IPS DF 6.9 (cell line): ENCODE measurements at places on chromosomes 2 and 18.

DNA sequence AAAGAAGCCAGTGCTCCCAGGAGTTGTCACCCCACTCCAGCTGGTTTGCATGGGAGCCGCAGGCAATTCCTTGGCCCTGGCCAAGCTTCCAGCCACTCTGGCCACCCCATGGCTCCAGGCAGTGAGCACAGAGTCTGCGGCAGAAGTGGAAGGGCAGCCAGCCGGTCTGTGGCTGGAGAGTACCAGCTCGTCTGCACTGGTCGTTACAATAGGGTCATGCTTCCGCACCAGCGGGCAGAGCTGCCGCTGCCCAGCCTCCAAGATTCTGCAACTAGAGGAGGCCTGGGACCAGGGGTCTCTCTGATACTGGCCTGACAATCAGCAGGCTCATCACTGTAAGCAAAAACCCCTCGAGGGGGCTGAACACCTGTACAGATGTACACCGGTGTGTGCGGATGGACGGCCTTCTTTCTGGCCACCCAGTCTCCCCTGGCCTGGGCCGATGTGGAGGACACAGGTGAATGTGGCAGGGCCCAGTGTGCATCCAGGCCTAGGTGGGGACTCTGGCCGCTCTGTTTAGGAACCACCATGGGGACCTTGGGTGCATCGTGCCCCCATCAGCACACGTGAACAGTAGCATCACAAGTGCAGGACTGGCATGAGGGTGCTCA, 51.9 kb upstream of the ODC1 start:
- no peak for DNase-seq

- DNase-seq = no peak
These were observed 41.5 kb downstream of the SUCLG1 start for GRCh38 chr2:84417453-84418145.

DNA sequence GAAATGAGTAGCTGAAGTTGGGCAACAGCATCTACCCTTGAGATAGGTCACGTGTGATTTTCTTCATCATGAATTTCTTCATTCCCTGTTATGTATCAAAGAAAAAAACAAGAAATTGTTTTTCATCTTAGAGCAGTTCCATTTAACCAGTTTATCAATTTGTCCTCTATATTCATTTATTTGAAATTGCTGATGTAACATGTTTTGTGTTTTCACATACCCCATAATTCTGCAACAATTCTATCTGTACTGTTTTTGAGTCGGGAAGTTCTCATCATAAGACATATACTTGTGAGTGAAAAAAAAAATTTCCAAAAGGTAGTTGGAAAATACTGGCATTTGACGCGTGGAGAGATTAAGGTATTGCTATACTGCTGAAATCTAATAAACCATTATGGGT, 422.6 kb upstream of the REG3G start:
- no peak for DNase-seq

- no peak for DNase-seq
These were observed 24.9 kb upstream of the RHOB start for GRCh38 chr2:20421988-20422370.

DNA sequence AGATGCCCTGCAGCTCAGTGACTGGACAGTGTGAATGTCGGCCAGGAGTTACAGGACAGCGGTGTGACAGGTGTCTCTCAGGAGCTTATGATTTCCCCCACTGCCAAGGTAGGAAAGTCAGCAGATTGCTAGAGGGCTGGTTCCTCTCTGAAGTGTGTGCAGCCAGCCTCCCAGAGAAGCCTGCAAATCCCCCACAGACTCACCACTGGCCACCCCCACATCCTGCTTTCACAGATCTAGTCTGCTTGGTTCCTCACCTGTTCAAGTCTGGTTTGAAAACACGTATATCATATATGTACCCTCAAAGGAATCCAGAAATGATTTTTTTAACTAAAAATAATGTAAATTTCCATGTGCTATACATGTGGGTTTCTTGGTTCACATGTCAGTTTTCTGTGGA, 121.1 kb downstream of the LAMA3 start:
- no peak for DNase-seq

GRCh38 chr2:134718023-134718816, 580 bp downstream of the TMEM163 start:
- no peak for DNase-seq

- no peak for DNase-seq
These were observed 44.4 kb downstream of the BCL2L11 start for GRCh38 chr2:111165084-111165483.

DNA sequence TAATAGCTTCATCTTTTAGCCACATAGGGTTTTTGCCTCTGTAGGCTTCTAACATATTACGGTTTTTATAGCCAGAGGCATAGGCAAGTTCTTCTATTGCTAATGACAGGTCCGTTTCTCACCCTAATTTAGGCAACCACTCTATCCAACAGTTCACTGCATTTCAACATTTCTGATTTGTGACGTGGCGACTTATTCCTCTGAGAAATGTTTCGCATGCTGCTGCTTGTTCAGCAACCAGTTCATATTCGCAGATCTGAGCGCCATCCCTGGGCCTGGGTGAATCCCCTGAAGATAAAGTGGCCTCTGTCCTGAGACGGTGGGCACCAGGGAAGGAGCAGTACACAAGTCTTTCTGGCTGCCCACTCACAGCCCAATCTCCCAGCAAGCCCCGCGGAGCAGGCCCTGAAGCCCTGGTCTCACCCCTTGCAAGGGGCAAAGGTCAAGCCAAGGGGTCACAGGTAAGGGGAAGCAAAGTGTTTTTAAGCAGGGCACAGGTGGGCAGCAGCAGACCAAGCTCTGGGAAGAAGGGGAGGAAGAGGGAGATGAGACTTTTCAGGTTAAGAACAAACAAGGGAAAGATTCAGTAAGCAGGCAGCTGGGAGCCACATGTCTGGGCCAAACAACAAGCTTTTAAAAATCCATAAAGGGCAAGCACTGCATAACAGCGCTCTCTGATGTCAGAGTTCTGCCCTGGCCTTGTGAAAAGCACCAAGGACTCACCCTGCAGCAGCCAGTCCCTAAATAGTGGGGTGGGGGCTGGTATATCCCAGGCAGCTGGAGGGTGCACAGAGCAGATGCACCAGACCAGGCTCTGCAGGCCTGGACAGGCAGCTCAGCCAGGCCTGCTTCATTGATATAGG, 10.8 kb upstream of the COX7A2L start:
- no peak for DNase-seq

DNA sequence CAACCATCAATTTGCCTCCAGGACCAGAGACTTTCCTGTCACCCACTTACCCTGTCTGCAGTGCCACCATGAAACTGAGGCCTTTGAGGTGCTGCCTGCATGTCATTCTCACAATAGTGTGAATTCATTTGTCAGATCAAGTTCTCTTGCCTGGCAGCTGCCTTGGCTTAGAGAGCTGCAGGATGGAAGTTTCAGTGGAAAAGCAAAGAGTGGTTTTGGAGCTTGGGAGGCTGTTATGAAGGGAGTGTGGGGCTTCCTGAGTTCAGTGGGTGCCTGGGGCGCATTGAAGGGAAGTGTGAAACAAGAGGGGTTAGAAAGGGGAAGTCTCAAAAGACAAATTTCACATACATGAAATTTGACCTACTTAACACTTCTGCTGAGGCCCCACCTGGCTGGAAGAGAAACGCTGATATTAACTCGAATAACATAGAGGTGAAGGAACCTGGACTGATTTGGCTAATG, 7.9 kb upstream of the LBH start:
- no peak for DNase-seq

GRCh38 chr2:149884871-149885270, 297.3 kb upstream of the MMADHC start:
- DNase-seq = no peak

DNA sequence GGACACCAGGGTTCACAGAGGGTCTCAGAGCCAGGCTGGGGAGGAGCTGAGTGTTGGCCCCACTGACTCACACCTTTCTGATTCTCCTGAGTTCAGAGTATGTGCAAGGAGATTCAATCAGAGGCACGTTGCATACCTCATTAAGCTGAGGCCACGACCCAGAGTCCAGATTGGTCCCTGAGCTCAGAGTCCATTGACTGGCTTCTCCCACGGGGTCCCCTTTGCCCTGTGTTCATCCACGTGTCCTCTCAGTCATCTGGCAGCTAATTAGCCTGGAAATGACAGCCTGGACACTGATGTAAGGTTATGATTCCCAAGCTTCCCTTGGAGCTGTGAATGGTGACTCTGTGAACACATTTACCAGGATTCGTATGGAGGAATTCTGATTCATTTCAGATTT, 267.2 kb downstream of the SH3BP4 start:
- DNase-seq = no peak

DNA sequence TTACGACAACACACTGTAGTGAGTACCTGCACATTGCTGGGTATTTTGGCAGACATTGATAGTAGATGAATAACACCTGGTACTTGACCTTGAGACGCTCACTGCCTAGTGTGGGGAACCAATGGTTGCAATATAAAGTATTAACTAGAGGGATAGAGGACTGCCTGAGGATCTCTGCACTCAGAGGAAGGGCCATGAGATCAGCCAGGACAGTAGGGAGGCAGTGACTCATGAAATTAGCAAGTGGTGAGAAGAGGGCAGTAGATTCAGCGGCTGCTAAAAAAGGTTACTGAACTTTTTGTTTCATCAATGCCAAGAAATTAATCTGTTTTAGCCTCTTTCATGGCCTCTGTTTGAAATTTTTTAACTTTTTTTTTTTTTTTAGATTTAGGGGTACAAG, 250.8 kb upstream of the TCF4 start:
- DNase-seq = no peak

GRCh38 chr2:74007121-74007520, 22.4 kb downstream of the TET3 start:
- no peak for DNase-seq
